ENCODE measurements at places on chromosomes 6 and 20.

DNA sequence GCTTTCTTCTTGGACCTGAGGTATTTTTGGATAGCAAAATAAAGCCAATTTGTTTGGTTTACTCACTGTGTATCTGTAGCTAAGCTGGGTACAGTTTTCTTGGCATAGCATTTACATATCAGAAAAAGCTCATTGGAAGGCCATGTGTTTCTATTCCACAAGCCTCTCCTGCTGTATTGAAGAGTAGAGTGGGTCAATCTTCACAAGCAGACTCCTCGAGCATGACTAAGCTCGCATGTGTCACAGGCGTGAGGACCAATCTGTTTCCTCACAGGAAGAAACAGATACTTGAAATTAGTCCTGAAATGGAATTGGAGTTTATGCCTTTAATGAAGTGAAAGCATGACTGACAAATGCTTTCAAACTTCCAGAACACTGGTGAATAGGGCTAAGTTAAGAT is 1279.0 kb upstream of the MAP3K7 start:
- no peak for DNase-seq

DNA sequence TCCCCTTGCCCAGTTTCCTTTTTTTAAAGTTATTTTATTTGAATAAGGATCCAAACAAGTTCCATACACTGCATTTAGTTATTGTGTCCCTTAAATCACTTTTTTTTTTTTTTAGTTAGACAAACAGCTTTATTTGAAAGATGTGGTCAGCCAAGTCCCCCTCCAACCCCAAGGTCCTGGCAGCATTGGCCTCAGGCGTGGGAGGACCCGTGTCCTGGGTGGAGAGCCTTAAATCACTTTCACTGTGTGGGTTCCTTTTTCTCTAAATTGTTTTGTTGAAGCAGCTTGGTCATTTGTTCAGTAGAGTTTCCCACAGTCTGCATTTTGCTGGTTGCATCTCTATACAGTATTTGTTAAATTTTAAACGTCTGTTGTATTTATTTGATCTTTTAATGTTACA is 5.2 kb upstream of the TBCC start:
- DNase-seq: no peak

DNA sequence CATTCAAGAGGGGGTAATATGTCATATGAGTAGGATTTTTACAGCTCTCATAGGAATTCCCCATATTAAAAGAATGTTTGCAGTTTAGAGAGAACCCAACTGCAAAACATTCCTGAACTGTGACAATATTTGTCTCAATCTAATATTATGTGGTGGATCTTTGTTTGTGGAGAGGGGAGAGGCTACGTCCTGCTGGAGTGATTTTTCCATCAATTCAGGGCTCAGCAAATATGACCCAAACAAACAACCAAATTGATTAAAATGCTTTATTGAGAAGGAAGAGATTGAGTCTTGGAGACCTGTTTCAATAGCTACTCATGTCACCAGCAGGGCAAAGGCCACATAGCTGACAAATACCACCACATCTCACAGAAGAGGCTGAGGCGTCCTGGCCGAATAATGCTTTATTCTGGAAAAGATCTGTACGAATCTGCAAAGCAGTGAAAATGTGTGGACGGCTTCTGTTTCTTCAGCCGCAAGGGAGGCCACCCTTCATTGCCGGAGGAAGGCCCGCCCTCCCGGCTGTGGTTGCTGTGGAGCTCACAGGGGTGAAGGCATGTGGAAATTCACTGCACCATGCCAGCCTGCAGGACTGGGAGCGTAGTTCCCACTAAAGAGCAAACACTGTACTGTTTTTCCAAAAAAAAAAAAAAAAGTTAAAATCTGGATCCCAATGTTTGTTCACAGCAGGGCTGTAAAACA is 89.7 kb upstream of the QKI start:
- no peak for DNase-seq

DNA sequence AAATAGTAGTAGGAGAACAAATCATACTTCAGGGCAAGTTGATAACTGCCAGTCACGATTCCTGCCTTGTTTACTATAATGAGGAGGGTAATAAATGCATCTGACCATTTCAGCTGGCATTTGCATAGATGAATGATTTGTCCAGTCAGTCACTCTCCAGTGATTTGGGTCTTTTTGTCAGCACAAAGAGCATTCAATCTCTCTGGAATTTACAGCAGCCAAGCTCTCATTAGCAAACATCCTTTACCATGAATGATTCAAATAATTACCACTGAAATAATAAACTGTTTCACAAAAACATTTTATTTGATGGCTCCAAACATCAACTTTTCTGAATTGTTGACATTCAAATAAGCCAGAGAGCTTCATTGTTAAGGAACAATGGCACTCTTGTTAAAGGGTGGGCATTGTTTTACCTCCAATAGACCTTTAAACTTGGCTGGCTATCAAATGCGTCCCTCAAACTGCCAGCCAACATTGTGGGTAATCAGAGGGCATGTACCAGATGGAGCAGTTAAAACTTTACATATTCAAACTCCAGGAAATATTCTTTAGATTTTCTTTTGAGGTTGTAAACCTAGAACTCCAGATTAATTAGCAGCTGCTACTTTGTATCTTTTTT is 30.0 kb upstream of the FBXL4 start:
- DNase-seq: no peak

GRCh38 chr6:14153228-14153627 is 35.7 kb downstream of the CD83 start:
- no peak for DNase-seq

DNA sequence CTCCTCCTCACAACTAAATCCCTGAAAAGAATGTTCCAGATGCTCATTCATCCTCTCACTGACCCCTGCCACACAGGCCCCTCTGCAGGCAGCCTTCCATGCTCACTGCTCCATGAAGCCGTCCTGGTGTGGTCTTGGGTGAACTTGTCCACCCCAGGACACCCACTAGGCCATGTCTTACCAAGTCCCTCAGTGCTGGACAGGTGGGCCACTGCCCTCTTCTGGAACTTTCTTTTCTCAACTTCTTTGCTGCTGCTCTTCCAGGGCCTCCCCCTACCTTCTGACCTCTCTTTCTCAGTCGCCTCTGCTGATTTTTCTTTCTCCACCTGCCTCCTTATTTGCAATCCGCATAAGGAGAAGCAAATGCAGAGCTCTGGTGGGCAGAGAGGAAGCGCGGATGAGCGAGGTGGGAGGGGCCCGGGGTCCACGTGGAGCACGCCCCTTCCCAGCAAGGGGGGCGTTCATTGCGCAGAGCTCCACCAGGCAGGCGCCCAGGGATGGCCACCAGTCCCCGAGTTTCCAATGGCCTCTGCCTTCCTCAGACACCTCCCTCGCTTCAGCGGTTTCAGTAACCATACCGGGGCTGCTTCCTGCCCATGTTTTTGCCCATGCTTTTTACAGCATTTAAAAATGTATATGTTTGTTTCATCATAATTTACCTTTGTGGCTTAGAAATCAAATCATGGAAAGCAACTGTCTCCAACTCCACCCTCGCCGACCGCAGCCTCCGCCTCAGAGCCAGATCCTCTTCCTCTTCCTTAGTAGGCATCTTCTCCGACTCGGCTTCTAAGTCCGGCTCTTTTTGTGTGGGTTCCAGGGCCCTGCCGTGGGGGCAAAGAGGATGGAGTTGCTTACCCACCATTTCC is 129.6 kb downstream of the ZDHHC14 start:
- peak; percentile 25 for DNase-seq

GRCh38 chr20:58677808-58678207 is 14.8 kb upstream of the NPEPL1 start:
- no peak for DNase-seq

DNA sequence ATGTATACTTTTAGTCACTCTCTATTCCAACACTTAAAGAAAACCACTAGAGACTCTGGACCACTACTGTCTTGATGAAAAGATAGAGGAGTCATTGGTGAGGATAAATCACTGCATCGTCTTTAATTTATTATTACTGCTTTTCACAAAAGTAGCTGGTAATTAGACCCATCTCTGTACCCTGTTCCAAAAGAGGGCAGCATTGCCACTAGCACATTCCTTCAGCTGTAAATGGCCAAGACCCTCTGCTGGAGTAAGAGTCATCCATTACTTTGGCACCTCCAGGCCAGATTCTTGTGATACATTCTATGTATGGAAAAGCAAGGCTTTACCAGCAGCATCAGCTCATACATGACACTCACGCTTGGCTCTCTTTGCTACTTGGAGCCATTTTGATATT is 49.5 kb upstream of the PREP start:
- DNase-seq: no peak

DNA sequence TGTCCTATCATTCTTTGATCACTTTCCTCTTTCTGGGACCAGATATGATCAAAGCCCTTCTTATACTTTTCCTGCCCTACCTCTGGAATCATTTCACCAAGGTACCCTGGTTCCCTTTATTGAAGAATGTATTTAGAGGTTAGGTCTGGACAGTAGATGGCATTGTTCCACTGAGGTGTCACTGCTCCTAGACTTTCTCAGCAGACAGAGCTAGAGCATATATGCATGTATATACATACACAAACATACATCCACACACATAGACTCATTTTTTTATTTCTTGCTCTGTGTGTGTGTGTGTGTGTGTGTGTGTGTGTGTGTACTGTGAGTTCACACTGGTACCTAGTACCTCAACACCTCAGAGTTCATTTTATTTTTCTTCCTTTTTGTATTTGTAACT is 40.9 kb downstream of the PTPRA start:
- no peak for DNase-seq

GRCh38 chr6:79847426-79847825 is 99.9 kb downstream of the ELOVL4 start:
- no peak for DNase-seq

- DNase-seq: no peak
Measured at GRCh38 chr6:150202404-150202803, 59.6 kb downstream of the PPP1R14C start.

DNA sequence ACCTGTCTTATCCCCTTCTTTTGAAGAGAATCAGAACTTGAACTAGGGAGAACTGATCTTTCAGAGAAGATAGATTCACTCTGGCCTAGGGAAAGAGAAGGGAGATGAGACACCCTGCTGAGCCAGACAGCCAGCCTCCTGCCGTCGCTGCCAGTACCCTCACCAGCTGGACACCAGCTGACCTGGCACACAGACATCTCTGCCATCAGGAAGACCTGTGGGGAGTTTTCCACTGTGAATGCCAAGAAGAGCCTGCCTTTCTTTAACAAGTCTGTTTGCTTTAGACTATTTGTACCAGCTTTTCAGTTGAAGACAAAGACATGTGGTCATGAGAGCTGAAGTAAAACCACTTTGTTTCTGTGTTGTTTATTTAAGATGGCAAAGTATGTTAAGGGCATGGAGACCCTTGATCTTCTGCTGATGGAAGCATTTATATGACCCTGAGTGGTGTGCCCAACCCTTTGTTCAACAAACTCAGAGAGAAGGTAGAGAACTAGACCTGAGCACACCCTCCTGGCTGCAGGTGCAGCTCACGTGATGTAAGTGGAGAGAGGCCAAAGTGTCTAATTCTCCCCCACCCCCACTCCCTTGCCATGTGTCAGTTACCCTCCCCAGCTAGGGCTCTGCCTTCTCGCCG is 82.3 kb upstream of the SLC24A3 start:
- DNase-seq: no peak

DNA sequence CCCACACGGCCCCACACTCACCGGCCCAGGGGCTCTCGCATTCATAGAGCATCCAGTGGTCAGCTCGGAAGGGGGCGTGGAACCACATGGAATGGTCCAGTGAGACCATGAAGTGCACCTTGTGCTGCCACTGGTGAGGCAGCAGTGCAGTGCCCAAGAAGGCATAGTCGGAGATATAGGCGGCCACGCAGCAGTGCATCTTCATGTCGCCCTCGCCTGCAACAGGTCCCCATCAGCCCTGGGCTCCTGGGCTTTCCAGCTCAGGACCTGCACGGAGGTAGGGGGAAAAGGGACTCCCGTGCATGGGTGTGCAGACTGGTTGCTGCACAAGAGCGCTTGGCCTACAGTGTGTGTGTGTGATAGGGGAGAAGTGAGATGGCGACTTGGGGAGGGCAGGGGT is 9.9 kb downstream of the SNX21 start:
- no peak for DNase-seq

GRCh38 chr6:34305982-34306708 is 57.3 kb upstream of the SMIM29 start:
- DNase-seq: no peak

DNA sequence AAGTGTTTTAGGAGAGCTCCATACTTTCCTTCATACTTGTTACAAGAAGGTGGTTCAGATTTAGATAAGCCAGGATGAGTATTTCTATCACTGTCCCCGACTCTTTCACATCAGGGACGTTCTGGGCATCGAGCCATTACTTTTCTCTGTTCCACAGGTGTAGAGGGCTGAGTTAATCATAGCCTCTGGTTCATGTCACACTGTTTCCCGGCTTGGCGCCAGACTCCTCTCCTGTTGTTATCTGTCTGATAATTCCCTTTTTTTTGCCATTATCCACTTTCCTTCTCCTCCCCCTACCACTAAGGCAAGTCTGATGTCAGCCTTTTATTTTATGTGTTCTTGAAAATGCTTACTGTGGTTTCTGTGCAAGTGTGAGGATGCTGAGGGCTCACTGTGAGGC is 593.4 kb downstream of the UTRN start:
- no peak for DNase-seq

- no peak for DNase-seq
Measured at GRCh38 chr6:13044390-13044789, 283.9 kb downstream of the TBC1D7 start.

- no peak for DNase-seq
Measured at GRCh38 chr6:53929821-53930120, 135.0 kb downstream of the LRRC1 start.

- no peak for DNase-seq
Measured at GRCh38 chr6:76834399-76834798, 628.9 kb downstream of the HTR1B start.

- DNase-seq: no peak
Measured at GRCh38 chr6:7304821-7305220, 8.2 kb downstream of the SSR1 start.

- DNase-seq: no peak
Measured at GRCh38 chr6:142380626-142381025, 78.8 kb downstream of the ADGRG6 start.

DNA sequence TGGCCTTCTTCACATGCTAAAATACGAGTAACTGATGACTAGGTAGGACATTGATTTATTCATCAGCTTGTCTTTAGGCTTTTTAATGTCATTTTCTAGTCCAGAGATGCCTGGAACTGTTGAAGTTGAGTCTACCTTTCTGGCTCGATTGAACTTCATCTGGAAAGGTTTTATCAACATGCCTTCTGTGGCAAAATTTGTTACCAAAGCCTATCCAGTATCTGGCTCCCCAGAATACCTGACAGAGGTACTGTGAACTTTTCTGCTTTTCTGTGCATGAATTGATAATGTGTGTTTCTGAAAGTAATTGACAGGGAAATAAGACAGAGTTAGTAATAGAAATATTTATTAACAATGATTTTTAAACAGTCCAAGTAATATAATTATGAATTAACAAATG is 71.0 kb downstream of the PHF3 start:
- no peak for DNase-seq

Data from activated naive CD4-positive, alpha-beta T cell treated with anti-CD3 and anti-CD28 coated beads, Interleukin-2, amount 50 U/mL, for 16 hours (primary cell).